ENCODE measurements at places on chromosomes 12 and 14.
A peak's percentile ranks its signal among the peaks of the same experiment; 100 is the strongest.

DNA sequence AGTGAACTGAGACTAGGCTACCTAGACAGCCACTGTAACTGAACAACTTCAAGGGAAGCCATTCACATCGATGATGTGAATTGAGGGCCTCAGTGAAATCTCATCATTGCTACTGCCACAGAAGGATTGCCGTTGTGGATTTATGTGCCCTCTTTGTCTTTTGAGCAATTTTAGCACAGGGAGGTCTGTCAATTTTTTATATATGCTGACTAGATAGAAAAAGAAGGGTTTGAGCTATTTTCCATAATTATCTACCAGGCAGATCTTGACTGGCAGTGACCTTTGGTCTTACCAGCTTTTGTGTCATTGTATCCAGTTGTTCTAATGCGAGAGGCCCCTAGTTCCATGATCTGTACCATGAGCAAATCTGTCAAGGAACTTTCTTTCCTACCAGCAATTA lies 179.4 kb downstream of the ERC1 start:
- no peak for DNase-seq

- peak; percentile 31 for DNase-seq
Measured at GRCh38 chr14:100262545-100262944, 23.6 kb downstream of the YY1 start.

DNA sequence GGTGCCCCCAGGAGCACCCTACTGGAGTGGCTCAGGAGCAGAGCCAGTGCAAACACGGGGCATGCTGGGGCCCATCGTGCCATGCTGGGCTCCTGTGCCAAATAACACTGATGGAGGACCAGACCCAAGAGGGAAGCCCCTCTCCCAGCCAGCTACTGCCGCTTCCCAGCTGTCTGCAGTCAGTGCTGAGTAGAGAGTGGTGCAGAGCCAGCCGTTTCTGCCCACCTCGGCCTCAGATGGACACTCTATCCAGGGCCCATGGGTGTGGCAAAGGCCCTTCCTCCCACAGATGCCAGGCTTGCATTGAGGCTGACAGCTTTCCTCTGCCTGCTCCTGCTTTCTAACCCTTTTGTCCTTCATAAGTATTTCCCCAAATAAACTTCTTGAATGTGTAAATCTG lies 13.2 kb downstream of the CLBA1 start:
- DNase-seq = no peak

GRCh38 chr14:20656274-20656673 lies 14.8 kb upstream of the OR6S1 start:
- DNase-seq = no peak

DNA sequence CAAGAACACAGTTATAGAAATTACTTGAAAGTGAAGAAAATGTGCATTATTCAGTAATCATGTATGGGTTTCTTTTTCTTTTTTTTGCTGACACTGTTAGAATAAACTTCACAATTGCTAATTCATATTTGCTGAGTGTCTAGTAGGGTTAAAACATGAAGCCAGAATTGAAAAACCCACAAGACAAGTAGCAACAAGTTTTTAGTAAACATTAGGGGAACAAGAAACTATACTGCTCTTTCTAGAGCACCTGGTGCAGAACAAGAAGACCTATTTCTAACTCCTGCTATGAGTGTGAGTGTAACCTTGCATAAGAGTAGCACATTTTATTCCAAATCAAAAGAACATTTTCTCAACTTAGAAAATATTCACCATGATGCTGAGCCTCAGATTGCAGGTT lies 83.2 kb downstream of the ITPR2 start:
- no peak for DNase-seq

GRCh38 chr12:47033081-47033480 lies 46.3 kb upstream of the PCED1B start:
- no peak for DNase-seq

GRCh38 chr14:77000340-77001270 lies 27.9 kb downstream of the IRF2BPL start:
- DNase-seq = no peak

DNA sequence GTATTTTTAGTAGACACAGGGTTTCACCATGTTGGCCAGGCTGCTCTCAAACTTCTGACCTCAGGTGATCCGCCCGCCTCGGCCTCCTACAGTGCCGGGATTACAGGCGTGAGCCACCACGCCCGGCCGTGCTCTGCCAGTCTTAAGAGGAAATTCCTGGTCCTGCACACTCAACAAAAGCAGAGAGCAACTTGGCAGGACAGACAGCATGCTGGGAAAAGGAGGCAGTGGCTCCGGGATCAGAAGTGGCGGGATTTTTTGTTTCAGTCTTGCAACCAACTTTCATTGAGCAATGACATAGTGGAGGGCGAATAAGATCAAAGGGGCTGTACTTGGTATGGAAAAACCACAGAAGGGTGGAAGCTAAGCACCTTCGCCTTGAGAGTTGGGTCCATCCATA lies 2.1 kb downstream of the CKAP4 start:
- DNase-seq = peak; percentile 80

GRCh38 chr12:61846765-61847164 lies 413.4 kb upstream of the USP15 start:
- no peak for DNase-seq

- no peak for DNase-seq
Measured at GRCh38 chr14:33363682-33364081, 425.0 kb downstream of the NPAS3 start.

GRCh38 chr12:122992386-122992785 lies 11.9 kb downstream of the ARL6IP4 start:
- DNase-seq = no peak

DNA sequence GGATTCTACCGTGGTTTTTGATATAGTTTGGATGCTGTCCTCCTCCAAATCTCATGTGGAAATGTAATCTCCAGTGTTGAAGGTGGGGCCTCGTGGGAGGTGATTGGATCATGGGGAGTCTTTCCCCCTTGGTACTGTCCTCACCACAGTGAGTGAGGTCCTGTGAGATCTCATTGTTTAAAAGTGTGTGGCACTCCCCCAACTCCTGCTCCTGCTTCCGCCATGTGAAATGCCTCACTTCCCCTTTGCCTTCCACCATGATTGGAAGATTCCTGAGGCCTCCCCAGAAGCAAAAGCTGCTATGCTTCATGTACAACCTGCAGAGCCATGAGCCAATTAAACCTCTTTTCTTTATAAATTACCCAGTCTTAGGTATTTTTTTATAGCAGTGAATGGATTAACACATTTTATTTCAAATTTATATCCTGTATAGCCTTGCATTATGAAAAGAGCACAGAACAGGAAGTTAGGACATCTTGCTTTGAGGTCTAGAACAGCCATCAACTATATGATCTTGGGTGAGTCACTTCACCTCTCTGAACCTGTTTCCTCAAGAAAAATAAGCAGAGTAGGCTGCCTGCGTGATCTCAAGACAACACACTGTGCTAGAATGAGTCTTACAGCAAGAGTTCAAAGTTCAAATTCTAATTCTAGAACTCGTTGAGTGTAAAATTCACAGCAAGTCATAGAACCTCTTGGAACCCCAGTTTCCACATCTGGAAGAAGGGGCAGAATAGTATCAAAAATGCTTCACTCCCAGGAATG lies 160.9 kb upstream of the EEA1 start:
- peak; percentile 30 for DNase-seq

GRCh38 chr12:3750616-3751015 lies 2.3 kb downstream of the CRACR2A start:
- no peak for DNase-seq

DNA sequence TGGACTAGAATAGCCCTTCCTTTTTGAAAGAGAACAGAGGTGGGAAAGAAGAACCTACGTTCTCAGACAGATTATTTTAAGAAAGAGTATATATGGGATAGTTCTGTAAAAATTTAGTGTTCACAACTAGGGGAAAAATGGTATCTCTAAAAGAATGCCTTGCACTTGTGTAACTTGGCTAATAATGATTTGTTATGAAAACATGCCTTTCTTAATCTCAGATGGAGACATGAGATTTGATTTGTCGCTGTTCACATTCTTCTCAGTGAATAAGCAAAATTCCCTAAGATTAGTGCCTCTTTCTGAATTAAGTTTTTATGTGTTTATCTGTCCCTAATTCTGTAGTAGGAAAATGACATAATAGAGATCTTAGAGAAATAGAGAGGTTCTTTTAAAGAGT lies 100.8 kb downstream of the USP15 start:
- peak; percentile 66 for DNase-seq

GRCh38 chr12:10354502-10354901 lies 35.3 kb downstream of the KLRK1 start:
- DNase-seq = peak; percentile 89

DNA sequence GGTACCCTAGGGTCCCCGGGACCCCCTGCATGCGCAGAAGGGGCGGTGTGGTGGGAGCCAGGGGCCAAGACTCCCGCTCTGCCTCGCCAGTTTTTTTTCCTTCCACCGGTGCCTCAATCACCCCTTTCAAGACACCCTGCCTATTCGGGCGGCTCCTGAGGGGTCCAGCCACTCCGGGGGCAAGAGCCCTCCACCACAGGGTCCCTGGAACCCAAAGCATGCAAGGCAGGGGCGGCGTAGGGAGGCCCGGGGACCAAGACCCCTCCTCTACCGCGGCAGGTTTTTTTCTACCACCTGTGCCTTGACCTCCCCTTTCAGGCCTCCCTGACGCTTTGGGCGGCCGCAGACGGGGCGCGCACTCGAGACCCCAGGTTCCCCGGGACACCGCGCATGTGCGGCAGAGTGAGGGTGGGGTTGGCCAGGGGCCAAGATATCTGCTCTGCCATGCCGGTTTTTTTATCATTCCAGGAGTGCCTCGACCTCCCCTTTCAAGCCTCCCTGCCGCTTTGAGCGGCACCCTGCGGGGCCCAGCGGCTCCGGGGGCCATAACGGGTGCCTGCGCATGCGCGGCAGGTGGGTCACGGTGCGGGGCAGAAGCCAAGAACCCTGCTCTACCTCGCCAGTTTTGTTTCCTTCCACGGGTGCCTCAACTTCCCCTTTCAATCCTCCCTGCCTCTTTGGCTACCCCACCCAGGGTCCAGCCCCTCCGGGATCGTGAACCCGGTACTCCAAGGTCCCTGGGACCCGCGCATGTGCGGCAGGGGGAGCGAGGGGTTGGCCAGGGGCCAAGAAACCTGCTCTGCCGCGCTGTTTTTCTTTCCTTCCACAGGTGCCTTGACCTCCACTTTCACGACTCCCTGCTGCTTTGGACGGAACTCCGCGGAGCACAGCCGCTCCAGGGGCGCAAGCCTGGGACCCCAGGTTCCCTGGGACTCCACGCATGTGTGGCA lies 328.1 kb downstream of the ALG10 start:
- DNase-seq = no peak

DNA sequence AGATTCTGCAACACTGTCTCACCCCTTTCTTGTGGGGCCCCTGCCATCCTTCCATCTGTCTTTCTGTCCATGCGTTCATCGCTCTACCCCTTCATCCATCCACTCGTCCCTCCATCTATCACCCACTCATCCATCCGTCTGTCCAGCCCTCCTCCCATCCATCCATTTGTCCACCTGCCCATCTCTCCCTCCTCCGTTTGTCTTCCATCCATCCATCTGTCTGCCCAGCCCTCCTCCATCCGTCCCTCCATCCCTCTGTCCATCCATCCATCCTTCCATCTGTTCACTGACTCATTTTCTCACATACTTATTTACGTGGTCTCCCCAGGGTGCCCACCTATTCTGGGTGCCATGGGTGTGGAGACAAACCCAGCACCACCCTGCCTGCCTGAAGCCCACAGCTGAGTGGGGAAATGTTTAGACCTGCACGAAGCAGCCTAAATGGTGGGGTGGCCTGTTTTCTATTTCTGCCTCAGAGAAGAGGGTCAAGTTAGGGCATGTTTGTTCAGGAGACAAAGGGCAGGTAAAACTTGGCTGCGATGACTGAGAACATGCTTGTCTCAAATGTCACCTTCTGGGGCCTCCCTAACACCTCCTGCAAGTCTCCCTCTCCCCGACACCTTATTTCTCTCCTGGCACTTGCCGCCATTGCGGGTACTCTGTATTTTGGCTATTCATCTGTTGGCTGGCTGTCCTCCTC lies 2.8 kb upstream of the SLC25A47 start:
- DNase-seq = no peak

DNA sequence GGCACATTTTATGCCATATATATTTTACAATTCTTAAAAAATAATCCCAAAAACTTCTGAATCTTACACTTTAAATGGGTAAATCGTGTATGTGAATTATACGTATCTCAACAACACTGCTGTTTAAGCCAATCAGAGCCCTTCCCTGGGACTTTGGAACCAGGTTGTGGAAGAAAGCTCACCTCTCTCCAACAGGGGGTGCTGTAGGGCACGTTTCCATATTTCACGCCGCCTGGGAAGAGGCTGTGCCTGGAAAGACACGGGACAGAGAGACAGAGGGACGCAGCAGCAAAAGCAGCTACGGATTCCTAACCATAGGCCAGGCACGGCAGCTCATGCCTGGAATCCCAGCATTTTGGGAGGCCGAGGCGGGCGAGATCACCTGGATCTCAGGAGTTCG lies 29.4 kb upstream of the FBRSL1 start:
- no peak for DNase-seq

DNA sequence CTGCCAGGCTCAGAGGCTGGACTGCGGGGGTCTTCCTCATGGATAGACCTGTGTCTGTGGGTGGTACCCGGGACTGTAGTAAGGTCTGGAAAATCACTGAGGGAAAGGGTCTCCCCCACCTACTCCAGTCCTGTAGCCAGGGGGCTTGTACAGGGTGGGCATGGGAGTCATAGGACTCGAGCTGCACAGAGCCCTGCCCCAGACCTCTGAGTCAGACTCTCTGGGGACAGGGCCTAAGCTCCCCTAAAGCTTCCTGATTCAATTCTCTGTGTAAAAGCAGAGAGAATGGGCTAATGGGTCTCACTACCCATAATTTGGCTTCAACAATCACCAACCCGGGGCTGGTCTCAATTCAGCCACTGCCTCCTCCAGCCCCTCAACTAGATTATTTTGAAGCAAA lies 27.0 kb downstream of the LRTM2 start:
- no peak for DNase-seq

DNA sequence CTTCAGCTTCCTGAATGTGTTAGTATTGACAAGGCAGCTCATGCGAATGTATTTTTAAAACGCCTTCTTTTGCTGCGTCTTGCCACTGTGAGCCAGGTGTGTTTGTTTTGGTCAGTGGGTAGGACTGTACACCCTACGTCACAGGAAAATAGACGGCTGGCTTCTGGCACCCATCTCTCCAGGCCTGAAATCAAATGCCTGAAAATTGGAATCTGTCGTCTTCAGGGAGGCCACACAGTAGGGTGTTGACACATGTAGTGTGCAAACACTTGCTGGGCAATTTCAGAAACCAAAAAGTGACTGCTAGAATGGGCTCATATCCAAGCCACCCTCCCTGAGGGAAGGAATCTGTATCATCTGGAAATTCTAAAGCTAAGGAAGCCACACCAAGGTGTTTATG lies 209.3 kb downstream of the TTC8 start:
- DNase-seq = no peak

- no peak for DNase-seq
Measured at GRCh38 chr12:129101404-129101803, 248.1 kb downstream of the GLT1D1 start.

DNA sequence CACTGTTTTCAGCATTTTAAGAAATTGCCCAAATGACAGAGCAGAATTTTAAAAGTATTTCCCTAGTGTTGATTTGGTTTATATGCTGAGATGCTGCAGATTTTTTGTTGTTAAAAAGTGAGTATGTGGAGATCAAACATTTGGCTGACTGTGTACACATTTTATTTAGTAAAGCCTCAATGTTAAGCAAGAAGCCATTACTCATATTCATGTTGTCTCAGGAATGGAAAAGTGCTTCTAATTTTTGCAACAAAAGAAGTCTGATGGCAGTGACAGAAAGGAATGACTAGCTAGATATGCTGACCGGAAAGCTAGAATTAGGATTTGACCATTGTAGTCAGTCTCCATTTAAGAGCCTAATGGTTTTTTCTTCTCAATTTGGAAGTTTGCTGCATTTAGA lies 22.5 kb downstream of the SLC38A6 start:
- no peak for DNase-seq

All from SJSA1 (cell line).